ENCODE measurements at places on chromosomes 13 and 19.

DNA sequence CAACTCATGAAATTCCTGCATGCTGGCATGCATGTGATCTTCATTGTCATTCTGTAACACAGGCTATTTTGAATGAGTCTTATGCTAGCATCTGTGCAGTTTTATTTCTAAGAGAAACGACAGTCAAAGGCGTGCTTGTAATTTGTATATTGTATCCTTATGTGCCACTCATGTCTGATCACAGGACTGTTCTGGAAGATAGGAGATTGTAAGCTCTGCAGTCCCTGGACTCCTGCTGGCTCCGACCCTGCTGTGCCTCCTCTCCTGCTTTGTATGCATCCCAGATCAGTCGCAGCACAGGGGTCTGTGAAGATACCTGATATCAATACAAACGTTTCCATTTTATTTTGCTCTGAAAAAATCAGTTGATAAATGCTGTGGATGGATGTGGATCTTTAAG is 653.1 kb downstream of the LIG4 start:
- DNase-seq, result no peak

DNA sequence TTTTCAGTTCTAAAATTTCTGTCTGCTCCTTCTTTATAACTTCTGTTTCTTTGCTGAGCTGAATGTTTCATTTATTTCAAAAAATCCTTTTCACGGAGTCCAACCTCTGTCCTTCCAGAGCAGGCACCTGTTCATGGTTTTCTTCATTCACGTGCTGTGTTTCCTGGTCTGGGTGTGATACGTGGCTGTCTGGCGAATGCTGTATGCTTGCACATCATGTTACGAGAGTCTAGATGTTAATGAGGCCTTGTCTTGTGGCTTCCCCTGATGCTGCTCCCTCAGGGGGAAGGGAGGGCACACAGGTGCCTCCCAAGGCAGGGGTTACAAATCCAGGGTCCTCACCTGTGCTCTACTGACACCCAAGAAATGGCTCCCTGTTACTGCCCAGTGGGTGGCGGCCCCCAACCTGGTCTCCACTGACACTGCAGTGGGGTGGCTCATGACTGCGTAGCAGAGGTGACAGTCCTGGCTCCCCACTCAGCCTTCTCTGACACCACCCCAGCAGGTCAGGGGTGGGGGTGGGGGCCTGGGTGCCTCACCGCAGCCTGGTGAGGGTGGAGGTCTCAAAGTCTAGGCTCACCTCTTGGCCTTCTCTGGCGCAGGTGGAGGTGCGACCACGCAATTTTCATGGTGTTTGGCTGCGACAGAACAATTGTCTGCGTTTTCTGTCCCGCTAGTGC is 20.1 kb upstream of the RAB20 start:
- DNase-seq, result no peak

DNA sequence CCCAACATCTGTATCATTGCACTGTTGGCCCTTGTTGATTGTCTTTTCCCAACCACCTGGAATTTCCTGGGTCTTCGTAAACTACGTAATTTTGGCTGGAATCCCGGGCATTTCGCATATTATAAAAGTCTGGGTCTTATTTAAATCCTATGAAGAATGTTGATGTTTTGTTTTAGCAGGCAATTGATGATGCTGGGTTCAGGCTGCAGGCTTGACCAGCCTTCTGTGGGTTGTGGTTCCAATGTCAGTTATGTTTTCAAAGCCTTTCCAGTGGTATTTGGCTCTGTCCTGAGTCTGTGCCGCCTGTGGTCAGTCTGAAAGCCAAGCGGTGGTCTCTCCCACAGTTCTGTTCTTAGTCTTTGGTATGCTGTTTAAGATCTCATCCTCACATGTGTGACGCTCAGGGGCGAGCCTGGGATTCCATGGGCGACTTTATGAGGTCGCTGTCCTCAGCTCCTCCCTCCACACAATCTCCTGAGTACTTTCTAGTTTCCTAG is 12.4 kb downstream of the SLC35E1 start:
- no peak for DNase-seq

- DNase-seq, result no peak
Measured at GRCh38 chr13:30856005-30856790, 49.9 kb upstream of the MEDAG start.

GRCh38 chr19:32339988-32340874 is 5.2 kb upstream of the ZNF507 start:
- no peak for DNase-seq

DNA sequence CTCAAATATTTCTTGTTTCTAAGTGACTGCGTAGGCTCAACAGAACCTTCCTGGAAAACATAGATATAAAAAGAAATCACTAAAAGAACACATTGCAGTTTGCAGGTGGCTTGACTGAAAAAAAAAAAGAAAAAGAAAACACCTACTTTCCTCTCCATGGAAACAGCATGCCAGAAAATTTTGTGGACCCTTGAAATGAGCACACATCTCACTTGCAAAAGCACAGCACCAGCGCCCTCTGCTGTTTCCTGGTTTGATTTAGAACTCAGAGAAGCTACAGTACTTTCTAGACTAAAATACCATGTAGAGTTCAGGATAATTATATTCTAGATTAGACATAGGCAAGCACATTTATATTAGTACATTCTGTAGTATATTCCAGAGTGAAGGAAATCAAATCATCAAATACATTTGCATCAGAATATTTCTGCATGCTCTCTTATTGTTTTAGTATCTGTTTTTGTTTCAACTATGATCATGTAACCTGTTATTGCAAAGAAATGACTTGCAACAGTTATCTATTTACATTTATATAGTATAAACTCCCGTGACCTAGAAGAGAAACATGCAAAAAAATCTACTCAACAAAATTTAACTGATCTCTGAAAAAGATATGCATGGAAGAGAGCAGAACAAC is 22.3 kb upstream of the XPO4 start:
- peak; percentile 94 for DNase-seq

Data from omental fat pad (tissue), 4 donors.